Effector CD4-positive, alpha-beta T cell (primary cell): ENCODE measurements at places on chromosomes 4 and X.

GRCh38 chrX:8988446-8988845 is 45.5 kb downstream of the FAM9B start:
- DNase-seq, result no peak

DNA sequence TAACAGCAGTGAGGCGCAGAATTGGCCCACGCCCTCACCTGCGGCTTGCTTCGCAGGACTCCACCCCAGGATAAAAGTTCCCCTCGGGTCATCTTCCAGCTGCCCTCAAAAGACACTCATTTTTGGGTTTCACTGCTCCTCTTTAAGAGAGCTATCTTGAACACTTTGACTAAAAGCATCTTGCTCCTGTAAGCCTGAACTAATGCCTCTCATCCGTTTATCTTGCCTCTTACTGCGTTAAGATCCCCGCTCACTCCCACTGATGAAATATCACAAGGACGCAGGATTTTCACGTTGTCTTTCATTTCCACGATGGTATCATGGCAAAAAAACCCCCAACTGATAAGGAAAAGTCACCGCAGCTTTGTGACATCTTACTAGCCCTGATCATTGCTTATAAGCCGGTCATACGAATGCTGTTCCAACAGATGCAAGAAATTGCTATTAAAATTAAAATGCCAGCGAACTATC is 591 bp upstream of the ACSL4 start:
- DNase-seq, result no peak

DNA sequence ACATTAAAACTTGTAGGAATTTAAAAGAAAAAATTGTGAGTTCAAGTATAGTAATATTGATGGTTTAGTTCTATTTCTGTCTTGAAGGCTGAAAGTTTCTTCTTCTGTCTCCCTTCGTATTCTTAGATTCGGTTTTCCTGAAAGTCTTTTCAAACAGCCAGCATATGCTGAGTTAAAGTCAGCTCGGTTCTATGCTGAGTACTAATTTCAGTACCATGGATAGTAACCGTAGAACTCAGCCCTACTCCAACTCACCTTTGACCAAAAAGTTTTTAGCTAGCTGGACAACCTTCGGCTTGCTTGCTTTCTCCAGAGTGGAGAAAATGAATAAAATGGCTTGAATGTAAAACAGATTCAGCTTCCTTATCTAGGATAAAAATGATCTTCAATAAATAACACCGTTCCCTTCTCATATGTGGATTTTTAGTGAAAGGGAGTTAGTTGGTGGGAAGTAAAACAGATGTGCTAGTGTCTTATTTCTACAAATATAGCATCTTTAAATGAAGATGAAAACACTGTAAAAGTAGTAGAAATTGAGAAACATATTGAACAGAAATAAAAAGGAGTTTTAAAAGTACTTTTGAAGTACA is 5.2 kb downstream of the POU4F2 start:
- DNase-seq, result no peak

- no peak for DNase-seq
These were observed 523.3 kb downstream of the PPARGC1A start for GRCh38 chr4:23366557-23366906.
